Fibroblast of skin of abdomen (primary cell): ENCODE measurements at places on chromosomes 4 and X.

DNA sequence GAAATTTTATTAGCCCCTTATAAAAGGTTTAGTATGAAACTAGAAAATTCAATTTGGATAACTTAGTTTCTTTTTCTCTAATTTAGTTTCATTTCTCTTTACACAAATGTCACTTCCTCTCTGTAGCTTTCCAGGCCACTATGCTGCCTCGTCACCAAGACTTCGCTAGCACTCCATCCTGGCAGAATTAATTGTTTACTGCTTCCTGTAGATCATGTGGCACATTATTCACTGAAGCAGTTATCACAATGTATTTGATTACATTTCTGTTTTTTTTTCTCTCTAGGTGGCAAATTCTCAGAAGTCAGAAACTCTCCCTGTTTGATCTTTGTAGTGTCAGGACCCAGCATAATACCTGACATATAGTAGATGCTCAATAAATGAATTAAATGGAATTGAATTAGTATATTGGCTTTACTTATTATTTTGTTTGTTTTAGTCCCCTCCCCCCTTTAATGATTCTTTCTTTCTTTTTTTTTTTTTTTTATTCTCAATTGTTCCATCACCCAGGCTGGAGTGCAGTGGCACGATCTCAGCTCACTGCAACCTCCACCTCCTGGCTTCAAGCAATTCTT is 9.3 kb upstream of the SAT1 start:
- DNase-seq, result no peak

DNA sequence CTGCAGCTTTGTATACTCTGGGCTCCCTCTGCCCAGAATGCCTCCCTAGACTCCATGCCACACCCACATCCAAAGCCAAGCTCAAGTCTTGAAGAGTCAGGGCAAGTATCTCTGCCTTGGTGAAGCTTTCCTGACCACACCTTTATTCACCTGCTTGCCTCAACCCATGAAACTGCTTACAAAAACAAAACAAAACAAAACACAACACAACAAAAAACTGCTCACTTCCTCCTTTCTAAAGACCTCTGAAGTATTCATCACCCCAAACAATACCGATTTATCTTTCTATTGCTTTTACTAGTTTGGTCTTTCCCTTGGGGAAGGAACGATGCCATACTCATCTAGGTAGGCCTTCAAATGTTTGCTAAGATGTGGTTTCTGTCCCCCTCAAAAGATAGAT is 45.0 kb downstream of the TMEM165 start:
- no peak for DNase-seq

DNA sequence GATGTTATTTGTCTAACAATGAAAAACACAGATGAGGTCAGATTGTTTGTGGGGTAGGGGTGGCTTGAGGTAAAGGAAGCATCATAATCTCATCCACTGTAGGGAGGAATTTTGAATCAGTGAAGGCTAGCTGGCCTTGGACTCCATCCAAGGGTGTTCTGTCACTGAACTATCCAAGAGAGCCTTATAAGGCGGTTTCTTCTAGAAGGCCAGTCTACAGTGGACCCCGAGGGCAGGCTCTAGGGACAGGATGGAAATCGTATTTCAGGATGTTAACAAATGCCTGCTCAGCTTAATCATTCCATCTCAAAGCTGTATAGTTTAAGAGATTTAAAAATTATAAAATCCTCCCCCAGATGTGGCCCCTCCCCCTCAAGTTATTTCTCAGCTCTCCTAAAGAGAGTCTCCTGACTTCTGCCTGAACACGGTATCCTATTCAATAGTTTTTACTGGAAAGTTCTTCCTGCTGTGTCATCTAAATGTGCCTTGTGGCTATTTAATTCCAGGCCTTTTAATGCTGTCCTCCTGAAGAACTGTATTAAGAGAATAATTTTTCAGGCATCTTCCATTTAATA is 8.0 kb downstream of the IGFBP7 start:
- peak; percentile 89 for DNase-seq

DNA sequence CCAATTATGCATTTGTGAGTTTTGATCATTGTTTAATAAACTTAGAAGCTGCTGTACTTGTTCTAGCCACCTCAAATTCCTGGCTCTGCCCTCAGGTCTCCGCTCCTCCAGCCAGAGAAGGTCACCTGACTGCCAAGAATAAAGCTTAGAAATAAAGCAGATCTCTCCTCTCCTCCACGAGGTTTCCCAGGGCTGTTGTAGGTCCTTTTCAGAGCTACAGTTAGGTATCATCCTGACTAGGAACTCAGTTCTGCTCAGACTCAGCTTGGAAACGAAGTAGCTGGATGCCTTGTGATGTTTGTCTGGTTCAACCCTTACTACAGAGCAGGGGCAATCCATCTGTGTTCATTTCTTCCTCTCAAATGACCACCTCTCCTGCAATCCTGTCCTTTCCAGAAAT is 79.1 kb upstream of the RAPGEF2 start:
- DNase-seq, result no peak

GRCh38 chr4:76821641-76822040 is 76.3 kb downstream of the SOWAHB start:
- peak; percentile 97 for DNase-seq

GRCh38 chr4:167419468-167420140 is 185.3 kb upstream of the SPOCK3 start:
- DNase-seq, result no peak

GRCh38 chrX:46257451-46257879 is 287.8 kb downstream of the ZNF674 start:
- peak; percentile 28 for DNase-seq

GRCh38 chrX:129932016-129932820 is 26.3 kb downstream of the UTP14A start:
- DNase-seq, result peak; percentile 88

- DNase-seq, result no peak
These were observed 22.1 kb downstream of the ANAPC10 start for GRCh38 chr4:145075742-145076468.

DNA sequence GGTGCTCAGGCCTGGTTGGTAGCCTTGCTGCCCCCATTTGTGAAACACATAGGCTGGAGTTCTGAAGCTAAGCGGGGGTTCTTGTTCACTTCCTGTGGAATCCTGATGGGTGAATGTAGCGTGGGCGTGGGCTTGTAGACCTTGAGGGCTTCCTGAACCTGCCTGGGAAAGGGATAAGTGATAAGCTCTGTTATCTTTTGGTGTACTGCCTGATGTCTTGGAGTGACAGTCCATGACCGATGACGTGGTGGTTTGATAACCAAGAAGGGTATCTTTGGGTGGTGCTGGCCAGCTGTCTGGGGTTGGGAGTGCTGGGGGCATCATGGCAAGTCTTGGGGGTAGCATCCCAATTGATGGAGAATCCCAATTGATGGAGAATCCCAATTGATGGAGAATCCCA is 17.5 kb upstream of the WDR1 start:
- no peak for DNase-seq
